Panc1 (cell line): ENCODE measurements at places on chromosomes 3 and 15. TPM values are rescaled to one million over a fixed set of nuclear protein-coding genes. Genes with fewer than 3 reads are reported as not detected.
A peak's percentile ranks its signal among the peaks of the same experiment; 100 is the strongest.

- DNase-seq = no peak
Observed at GRCh38 chr3:81864272-81864671, 102.8 kb upstream of the GBE1 start.

DNA sequence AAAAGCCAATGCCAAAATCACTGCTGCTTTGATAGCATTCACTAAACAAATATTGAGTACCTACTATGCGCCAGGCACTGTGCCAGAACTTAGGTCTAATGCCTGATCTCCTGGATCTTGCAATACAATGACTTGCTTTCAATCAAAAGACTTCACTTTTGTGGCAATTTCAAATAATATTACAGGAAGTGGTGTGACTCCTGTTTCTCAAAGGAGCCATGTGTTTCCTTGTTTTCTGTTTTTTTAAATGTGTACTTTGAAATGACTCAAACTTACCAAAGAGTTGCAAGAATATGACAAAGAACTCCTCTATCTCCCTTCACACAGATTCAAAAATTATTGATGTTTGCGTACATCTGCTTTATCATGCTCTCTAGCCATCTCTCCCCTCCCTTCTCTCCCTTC lies 18.3 kb downstream of the OSBPL10 start:
- DNase-seq = no peak

- DNase-seq = no peak
Observed at GRCh38 chr15:80563372-80563997, 131.6 kb upstream of the ABHD17C start.

GRCh38 chr3:52176951-52177700 lies 20.8 kb upstream of the ALAS1 start:
- no peak for DNase-seq

DNA sequence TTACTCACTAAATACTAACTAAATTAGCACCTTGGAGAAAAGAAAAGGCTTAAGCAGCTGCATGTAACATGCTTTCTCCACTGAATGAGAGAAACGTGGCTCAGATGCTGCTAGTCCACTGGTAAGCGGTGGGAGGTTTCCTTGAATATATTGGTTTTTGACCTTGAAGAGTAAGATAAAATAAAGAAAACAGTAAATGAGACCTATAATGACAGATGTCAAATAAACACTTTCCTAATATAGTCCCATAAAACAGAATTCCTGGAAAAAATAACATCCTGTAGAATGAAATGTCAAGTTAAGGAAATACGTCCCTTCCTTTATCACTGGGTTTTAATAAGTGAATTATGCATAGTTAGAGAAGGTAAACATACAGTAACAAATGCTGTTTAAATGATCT lies 215.0 kb downstream of the DPH6 start:
- DNase-seq = no peak

GRCh38 chr3:54026543-54026942 lies 95.8 kb upstream of the CACNA2D3 start:
- no peak for DNase-seq

- no peak for DNase-seq
Observed at GRCh38 chr3:132456136-132456535, 38.8 kb downstream of the DNAJC13 start.

- no peak for DNase-seq
Observed at GRCh38 chr3:46706771-46707582, 5.8 kb downstream of the TMIE start.

DNA sequence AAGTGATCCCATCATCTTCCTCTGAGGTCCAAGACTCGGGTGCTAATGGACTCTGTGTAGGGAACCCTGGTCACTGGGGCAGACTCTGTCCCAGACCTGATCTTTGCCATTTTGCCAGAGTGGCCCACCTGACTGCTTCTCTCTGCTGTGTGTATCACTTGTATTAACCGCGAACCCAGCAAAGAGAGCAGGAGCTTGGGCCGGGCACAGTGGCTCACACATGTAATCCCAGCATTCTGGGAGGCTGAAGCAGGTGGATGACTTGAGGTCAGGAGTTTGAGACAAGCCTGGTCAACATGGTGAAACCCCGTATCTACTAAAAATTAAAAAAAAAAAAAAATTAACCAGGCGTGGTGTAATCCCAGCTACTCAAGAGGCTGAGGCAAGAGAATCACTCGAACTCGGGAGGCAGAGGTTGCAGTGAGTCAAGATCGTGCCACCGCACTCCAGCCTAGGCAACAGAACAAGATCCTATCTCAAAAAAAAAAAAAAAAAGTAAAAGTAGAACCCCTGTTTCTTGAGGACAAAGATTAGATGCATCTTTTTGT lies 32.9 kb upstream of the CYP11A1 start:
- no peak for DNase-seq

GRCh38 chr3:123130079-123130750 lies 63.4 kb downstream of the PDIA5 start:
- DNase-seq = no peak

GRCh38 chr3:185406121-185406620 lies 43.2 kb downstream of the MAP3K13 start:
- no peak for DNase-seq

DNA sequence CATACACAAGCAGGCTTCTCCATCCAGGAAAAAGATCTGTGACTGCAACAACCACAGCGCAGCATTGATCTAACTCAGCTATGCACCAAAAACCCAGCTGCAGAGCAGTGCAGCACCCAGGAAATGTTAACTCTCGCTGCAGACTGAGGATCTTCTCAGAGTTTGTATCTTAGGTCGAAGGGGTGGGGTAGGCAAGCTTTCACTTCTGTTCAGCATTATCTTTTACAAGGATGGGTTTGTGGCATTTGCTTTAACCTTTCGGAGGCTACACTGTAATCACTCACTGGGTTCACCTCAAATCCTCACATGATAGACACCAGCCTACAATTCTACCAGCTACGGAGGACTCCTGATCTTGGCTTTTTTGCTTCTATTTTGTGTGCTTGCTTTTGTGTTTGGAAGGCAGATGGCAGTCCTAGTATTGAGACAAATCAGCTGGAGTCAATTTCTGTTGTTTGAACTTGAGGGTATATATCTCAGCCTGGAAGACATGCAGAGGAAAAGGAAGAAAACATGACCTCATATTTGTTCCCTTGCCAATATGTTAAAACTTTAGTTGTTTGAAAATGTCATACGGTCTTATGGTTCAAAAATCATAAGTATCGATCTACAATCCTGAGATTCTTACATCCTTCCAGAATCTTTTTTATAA lies 25.2 kb downstream of the LRRK1 start:
- no peak for DNase-seq

DNA sequence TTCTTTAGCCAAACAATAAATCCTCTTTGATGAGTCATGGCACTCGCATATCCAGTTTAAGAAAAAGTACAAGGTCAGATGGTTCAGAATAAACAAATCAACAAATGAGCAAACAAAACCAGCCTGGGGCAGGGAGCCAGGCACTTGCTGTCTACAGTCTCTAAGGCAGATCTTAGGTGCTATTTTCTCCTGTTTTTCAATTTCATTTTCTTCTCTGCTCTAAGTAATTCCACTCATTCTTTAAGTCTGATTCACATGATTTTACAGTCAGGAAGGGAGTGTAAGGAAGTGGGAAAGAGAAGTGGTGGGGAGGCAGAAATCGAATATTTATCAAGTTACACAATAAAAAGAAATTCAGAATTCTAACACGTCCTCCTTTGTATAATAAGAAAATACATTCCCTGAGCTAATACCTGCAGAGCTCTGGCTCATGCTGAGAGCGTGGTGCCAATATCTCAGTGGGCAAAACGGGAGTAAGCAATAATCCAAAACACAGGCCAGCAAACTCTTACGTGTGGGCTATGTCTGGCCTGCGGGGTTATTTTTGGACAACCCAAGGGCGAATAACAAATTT lies 298.6 kb downstream of the ADAMTS17 start:
- DNase-seq = peak; percentile 48

DNA sequence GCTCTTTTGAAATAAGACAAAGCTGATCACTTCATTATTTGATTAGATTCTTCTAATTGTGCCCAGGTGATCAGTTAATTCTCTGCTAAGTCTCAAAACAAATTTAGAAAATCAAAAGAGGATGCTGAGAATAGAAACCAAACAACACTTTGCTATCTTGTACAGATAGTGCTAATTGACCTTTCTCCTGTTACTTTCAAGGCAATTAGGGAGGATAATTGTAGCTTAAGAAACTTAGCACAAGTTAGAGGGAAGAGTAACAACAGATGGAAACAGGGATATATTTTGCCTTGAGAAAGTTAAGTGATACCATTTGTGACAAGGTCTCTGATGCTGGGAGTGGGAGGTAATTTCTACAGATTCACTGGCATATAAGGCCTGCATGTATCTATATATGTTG lies 344.8 kb upstream of the GRM7 start:
- no peak for DNase-seq

DNA sequence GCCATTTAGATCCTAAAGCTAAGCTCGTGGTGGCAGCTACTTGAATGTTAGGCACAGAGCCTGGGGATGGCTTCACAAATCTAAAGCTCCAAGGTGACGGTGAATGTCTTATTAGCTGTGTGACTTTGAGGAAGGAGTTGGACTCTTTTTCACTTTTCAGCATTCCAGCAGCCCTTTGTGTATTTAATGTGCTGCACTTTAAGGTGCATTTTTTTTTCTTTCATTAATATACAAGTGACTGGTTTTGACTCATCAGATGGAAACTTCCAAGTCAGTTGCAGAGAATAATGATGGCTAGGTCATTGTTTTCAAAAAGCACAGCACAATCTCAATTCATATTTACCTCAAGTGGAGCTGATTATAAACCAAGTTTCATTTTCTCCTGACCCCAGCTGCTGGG lies 55.8 kb downstream of the TMED3 start:
- DNase-seq = no peak

GRCh38 chr3:37961622-37962431 lies 28.8 kb upstream of the VILL start:
- no peak for DNase-seq

GRCh38 chr3:72907131-72907711 lies 19.4 kb downstream of the GXYLT2 start:
- no peak for DNase-seq

GRCh38 chr3:79038057-79038456 lies 729.7 kb downstream of the ROBO1 start:
- DNase-seq = no peak

- no peak for DNase-seq
Observed at GRCh38 chr3:82198009-82198408, 436.6 kb upstream of the GBE1 start.

- DNase-seq = no peak
Observed at GRCh38 chr15:28001641-28002040, 97.5 kb downstream of the OCA2 start.

DNA sequence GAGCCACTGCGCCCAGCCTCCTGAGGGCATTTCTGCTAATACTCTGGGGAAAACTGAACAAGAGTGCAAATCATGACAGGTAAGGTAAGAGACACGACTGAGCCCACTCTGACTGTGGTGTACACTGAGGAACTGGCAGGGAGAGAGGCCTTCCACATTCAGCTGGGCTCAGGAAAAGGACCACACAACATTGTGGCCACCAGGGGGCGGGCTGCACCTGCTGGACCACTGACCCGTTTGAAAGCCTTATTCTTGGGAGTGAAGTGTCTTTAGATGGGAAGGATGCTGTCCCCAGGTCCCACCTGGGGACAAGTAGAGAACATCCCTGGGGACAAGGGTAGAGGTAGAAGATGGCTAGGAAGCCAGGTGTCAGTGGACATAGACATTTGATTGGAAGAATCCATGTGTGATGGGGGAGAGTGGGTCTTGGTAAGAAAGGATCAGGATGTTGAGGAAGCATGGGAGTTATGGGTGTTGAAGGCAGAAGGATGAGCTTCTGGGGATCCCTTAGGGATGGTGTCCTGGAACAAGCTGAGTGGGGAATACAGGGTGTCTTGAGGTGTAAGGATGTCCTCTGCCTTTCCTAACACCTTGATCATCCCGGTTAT lies 6.2 kb upstream of the CTDSPL start:
- no peak for DNase-seq

GRCh38 chr3:77096966-77097890 lies 57.3 kb downstream of the ROBO2 start:
- no peak for DNase-seq

DNA sequence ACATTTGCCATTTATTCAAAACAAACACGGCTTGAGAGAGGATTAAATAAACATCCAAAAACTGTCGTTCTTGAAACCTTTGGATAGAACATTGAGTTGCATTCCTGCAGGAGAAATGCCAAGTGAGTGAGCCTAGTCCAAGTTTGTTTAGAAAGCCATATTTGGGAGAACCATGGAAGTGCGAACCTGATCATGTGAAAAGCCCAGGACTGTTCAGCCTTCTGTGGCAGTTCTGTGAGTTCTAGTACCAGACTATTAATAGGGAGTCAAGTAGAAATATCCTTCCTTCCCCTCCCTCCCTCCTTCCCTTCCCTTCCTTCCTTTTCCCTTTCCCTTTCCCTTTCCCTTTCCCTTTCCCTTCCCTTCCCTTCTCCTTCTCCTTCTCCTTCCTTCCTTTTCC lies 470.4 kb downstream of the LPP start:
- no peak for DNase-seq

- no peak for DNase-seq
Observed at GRCh38 chr3:29345516-29346300, 64.8 kb downstream of the RBMS3 start.

DNA sequence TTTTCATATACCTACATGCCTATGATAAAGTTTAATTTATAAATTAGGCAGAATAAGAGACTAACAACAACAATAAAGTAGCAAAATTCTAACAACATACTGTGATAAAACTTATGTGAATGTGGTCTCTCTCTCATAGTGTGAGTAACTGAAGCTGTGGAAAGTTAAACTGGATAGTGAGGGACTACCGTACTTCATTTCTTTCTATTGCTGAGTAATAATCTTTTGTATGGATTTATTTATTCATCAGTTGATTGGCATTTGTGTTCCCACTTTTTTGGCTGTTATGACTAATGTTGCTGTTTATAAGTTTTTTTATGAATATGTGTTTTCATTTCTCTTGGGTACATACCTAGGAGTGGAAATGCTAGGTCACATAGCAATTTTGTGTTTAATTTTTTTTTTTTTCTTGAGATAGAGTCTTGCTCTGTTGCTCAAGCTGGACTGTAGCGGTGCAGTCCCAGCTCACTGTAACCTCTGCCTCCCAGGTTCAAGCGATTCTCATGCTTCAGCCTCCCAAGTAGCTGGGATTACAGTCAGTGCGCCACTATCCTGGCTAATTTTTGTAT lies 41.0 kb downstream of the RNF111 start:
- no peak for DNase-seq

- no peak for DNase-seq
Observed at GRCh38 chr15:52230073-52230472, 38.9 kb upstream of the GNB5 start.

KLHL40 gene
- total RNA-seq = not detected

ARGFX gene
- not detected for total RNA-seq

LNP1 gene
- total RNA-seq = 1.8 TPM

MLF1 gene
- total RNA-seq = 51.4 TPM

LARP6 gene
- total RNA-seq = 66.3 TPM

U2SURP gene
- 135 TPM for total RNA-seq

ABHD10 gene
- 30.3 TPM for total RNA-seq

SLC9C1 gene
- total RNA-seq = not detected

TMC3 gene
- total RNA-seq = not detected

EEFSEC gene
- total RNA-seq = 15.4 TPM

PODXL2 gene
- 15.3 TPM for total RNA-seq

PRSS50 gene
- total RNA-seq = 0.13 TPM

CCDC54 gene
- total RNA-seq = not detected

ZIC4 gene
- total RNA-seq = not detected

GOLGA6D gene
- total RNA-seq = not detected

KBTBD12 gene
- 0.28 TPM for total RNA-seq

POTEB gene
- total RNA-seq = not detected

ZNF80 gene
- total RNA-seq = not detected
